ENCODE measurements at places on chromosomes 2 and 18.

DNA sequence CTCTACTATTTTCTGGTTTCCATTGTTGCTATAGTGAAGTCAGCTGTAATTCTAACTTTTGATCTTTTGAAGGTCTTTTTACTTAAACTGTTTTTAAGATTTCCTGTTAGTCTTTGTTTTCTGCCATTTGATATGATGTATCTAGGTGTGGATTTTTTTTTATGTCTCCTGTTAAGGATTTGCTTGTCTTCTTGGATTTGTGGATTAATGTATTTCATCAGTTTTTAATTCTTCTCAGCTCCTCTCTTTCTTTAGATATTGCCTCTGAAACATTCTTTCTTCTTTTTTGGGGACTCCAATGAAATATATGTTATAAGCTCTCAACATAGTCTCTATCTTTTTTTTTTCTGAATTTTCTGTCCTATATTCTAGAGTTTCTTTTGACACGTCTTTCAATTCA is 24.8 kb upstream of the THUMPD2 start:
- no peak for DNase-seq

- DNase-seq: no peak
Observed at GRCh38 chr2:7023542-7023941, 106.3 kb downstream of the RNF144A start.

DNA sequence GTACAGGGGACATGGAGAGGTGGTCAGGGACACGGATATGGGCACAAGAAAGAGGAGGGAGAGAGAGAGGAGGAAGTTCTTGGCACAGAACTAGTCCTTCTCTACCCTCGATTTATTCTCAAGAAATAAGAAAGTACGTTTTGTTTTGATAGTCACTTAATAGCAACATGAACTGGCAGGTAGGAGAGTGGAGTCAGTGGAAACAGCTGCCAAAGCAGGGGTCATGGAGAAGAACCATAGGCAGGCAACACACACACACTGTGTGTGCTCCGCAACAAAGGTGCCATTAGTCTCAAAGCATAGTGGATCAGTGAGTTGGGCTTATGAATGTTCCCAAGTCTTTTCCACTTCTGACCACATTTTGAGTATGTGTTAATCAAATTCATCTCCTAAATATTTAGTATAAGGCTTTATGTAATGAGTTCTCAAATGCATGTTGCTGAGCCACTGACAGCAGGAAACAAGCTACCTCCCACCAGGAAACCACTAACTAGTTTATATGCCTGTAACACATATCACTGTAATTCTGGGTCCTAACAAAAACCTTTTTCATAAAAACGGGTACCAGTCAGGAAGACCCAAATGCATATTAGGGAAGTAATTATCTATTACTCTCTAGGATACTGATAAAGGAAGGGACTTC is 41.1 kb downstream of the IWS1 start:
- DNase-seq: no peak

DNA sequence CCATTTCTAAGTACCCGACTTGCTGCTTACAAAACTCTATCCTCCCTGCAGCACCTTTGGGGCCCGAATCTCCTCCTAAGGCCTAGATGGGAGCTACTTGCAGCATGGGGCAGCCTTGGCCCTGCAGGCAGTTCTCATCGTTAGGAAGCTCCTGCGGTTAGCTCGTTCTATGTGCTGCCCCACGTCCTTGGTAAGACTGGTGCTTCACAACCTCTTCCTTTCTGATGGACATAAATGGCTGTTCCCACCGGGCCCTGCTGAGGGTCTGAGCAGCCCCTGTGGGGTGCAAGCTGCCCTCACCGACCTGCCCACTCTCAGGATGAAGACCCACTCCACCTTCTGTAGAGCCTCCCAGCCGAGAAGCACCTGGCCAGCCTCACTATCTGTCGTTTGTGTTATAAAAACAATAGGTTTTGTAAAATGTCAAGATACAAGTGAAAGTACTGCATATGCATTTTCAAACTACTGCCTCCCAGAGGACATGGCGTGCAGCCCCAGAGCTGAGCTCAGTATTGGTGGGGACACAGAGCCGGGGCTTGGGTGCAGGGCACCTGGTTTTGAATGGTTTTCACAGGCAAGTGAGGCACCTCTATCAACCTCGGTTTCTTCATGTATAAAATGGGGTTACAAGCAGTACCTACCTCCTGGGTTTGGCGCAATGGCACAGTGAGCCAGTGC is 19.4 kb downstream of the OTOF start:
- DNase-seq: no peak

- no peak for DNase-seq
Observed at GRCh38 chr2:10346929-10347561, 44.3 kb downstream of the HPCAL1 start.

GRCh38 chr2:237383991-237384671 is 29.8 kb downstream of the COL6A3 start:
- DNase-seq: no peak

Data from activated CD4-positive, CD25-positive, alpha-beta regulatory T cell (primary cell).